ENCODE measurements at places on chromosomes 6 and 20. TPM values are rescaled to one million over a fixed set of nuclear protein-coding genes. Genes with fewer than 3 reads are reported as not detected.

DNA sequence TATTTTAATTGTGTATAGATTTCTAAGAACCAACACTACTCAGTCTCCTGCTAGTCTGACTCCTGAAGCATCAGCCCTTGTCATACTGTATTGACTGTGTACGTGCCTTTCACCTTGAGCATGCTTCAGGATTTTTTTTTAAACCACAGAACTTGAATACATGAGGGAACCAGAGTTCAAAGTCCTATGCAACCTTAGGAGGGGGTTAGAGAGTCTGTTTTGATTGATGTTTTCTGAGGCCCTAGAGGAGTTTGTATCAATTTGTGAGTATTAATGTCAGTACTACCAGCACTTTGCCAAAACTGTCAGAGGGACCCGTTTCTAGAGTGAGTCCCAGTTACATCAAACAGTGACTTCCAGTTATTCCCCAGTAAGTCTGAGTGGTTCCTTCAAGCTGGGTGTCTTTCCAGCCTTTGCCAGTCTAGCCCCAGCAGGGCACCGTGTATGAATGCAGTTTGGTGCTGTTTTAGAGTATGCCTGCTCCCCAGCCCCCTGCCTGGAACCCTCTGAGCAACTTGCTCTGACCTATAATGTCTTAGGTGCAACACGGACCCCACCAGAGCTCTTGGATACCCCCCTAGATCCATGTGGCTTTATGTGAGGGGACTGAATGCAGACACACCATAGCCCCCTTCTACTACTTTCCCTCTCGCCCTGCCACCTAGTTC is 8.5 kb downstream of the TP53INP2 start:
- no peak for DNase-seq
- no peaks in the 10 kb centered on the region for H3K27me3 ChIP-seq
- peaks cover 7% of the 10 kb centered on the region for H3K4me1 ChIP-seq
- no peak overlapping the region for H3K4me3 ChIP-seq
- no peaks in the 10 kb centered on the region for H3K36me3 ChIP-seq

DNA sequence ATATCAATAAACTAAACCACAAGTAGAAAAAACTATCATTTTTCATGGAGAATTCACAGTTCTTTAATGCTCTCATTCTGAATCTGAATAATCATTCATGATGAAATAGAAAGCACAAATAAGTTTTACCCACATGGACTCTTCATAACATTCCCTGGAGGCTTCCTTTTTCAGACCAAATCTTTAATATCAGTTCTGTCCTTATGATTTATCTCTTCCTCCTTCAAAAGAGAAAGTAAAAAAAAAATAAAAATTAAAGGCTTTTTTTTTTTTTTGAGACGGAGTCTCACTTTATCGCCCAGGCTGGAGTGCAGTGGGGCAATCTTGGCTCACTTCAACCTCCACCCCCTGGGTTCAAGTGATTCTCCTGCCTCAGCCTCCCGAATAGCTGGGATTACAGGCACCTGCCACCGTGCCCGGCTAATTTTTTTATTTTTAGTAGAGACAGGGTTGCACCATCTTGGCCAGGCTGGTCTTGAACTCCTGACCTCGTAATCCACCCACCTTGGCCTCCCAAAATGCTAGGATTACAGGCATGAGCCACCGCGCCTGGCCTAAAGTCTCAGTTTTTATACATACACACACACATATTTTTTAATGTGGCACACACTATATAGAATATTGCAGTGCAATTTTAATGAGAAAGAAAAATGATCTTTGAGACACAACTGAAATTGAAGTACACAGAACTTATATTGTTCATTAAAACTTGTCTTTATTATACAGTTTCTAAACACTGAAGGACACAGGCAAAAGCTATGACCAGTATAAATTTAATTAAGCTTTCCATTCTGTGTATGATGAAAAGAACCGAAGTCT is 31.9 kb upstream of the ZNF217 start:
- H3K27me3 ChIP-seq = no peaks in the 10 kb centered on the region
- H3K27ac ChIP-seq = no peak overlapping the region
- H3K4me1 ChIP-seq = peaks cover 31% of the 10 kb centered on the region
- DNase-seq = no peak
- no peaks in the 10 kb centered on the region for H3K36me3 ChIP-seq

DNA sequence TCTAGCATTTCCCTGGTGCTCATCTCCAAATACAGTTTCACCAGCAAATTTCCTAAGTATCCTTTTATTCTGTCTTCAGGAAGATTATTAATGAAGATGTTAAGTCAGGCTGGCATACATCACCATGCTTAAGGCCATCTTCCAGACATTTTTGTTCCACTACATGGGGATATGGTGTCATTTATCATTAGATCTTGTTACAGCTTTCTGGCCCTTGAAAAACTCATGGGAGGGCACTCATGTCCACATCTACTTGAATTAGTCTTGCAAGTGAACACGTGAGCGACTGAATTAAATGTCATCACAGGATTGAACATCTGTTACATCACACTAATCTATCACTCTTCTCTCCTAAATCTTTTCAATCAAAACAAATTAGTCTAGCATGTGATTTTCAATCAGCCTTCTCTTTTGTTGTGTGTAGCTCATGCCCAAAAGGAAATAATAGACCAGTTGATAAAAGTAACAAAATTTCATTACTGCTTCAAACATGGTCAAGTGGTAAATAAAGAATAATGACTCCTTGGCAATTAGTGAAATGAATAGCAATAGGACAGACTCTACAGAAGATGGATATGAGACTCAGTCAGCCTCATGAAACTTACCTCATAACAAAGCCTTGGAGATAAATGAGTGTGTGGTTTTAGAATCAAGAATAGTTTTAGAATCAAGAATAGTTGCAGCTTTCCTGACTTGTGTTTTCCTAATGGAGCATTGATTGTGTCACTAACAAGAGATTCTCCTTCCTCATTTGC is 80.5 kb downstream of the MTFR2 start:
- H3K27me3 ChIP-seq = no peaks in the 10 kb centered on the region
- no peak overlapping the region for H3K4me3 ChIP-seq
- no peaks in the 10 kb centered on the region for H3K36me3 ChIP-seq
- no peaks in the 10 kb centered on the region for H3K4me1 ChIP-seq
- no peak overlapping the region for H3K27ac ChIP-seq

GRCh38 chr20:49347156-49347555 is 69.3 kb upstream of the ZNFX1 start:
- no peak overlapping the region for H3K27ac ChIP-seq
- H3K27me3 ChIP-seq = no peaks in the 10 kb centered on the region
- no peak overlapping the region for H3K4me3 ChIP-seq
- H3K4me1 ChIP-seq = no peaks in the 10 kb centered on the region
- no peak for DNase-seq

DNA sequence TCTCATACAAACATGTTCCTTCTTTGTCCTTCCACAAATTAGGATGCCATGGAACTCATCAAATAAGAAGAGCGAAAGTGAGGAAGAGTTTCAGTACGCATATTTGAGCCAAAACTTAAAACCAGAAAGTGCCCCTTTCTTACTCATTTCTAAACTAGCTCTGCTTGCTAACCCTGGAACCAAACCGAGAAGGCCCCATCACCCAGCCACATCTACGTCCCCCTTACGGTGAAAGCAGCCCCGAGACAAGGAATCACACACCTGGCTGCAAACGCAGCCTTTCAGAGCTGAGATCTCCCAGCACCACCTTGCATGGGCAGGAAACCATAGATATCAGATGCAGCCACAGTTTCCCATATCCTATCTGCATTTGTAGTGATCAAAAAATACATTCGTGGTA is 28.5 kb downstream of the TRERF1 start:
- peaks cover 35% of the 10 kb centered on the region for H3K4me1 ChIP-seq
- no peak overlapping the region for H3K27ac ChIP-seq

The PCK1 gene
- total RNA-seq = not detected

The CTSZ gene
- total RNA-seq = 36.0 TPM
